Activated CD8-positive, alpha-beta memory T cell treated with anti-CD3 and anti-CD28 coated beads, Interleukin-2, amount 50 U/mL, for 4 hours (primary cell): ENCODE measurements at places on chromosomes 12 and 14.

DNA sequence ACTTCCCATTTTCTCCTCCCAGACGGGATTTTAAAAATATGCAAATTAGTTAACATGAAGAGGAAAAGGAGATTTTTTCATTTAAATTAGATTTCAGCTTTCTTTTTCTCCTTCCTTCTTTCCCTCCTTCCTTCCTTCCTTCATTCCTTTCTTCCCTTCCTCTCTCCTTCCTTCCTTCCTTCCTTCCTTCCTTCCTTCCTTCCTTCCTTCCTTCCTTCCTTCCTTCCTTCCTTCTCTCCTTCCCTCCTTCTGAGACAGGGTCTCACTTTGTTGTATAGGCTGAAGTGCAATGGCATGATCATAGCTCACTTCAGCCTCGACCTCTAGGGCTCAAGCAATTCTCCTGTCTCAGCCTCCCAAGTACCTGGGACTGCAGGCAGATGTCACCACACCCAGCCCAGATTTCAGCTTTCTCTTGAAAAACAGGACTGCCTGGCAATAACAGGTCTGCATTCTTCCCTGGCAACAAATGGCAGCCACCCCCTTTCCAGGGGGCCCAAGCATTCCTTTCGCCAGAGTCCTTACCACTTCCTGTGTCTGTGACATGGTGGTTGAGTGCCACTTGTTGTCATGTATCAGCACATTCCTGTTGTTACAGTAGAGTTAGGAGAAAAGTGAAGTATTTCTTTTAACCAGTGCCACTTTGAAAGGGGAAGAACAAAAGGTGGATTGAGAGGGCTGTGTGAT lies 119.1 kb downstream of the PTPN11 start:
- DNase-seq: no peak

DNA sequence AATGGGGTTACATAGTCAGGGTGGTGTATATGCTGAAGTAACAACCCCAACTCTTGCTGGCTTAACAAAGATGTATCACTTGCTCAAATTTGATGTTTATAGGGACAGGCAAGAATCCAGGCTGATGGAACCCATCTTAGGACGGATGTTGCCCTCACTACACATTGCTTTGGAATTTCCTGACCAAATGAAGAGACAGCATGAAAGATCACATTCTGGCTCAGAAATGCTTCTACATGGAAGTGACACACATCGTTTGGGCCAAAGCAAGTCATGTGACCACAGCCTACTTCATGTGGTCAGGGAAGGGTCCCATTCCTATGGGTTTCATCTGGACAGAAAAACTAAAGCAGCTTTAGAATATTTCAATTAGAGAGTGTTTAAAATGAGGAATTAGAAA lies 345.8 kb downstream of the TMEM132D start:
- no peak for DNase-seq

DNA sequence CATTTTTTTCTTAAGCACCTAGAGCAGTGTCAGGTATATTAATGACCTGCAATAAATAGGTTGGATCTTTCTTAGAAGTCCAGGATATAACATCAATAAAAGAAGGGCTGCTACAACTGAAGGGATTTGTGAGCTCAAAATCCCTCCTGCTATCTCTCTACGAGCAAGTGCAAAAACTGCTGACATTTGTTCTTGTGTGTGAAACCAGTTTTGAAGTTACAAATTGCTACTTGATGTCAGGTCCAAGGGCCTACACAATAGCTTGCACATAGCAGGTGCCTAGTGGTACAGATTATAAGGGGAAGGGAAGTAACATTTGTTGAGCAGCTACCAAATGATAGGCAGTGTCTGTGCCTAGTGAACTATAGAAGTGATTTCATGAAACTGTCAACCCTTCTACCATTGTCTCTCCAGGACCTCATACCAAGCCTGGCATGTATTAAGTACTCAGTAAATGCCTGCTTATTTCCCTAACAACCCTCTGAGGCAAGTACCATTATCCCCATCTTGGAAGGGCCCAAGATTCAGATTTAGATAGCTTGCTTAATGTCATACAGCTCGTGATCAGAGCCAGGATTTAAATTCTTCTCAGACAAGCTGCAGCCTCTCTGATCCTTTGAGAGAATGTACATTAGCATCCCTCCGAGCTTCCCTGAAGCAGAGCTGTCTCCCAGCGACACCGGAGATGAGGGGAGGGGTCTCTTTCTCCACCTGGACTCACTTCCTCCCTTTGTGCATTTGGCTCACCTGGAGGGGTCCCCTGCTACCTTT lies 300.3 kb downstream of the ZFP36L1 start:
- no peak for DNase-seq

DNA sequence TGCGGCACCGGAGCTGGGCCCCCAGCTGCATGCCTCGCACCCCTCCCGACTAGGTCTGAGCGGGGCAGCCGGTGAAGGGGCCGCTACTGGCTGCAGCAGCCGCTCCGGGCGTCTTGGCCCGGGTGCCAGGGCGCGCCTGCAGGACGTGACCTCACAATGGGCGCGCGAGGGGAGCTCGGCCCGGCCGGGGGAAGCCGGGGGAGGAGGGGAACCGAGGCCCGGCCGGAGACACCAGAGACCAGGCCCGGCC lies 353 bp downstream of the BAG5 start:
- no peak for DNase-seq

- no peak for DNase-seq
Observed at GRCh38 chr12:105892362-105892910, 246.3 kb downstream of the NUAK1 start.

GRCh38 chr12:59010941-59011340 lies 90.6 kb upstream of the LRIG3 start:
- DNase-seq: no peak

- DNase-seq: no peak
Observed at GRCh38 chr12:85610194-85610593, 226.0 kb downstream of the RASSF9 start.

- no peak for DNase-seq
Observed at GRCh38 chr12:118052324-118053070, 8.5 kb downstream of the WSB2 start.

GRCh38 chr14:103886304-103887169 lies 39.2 kb upstream of the PPP1R13B start:
- DNase-seq: no peak

GRCh38 chr12:68345763-68346162 lies 13.6 kb upstream of the MDM1 start:
- DNase-seq: no peak

DNA sequence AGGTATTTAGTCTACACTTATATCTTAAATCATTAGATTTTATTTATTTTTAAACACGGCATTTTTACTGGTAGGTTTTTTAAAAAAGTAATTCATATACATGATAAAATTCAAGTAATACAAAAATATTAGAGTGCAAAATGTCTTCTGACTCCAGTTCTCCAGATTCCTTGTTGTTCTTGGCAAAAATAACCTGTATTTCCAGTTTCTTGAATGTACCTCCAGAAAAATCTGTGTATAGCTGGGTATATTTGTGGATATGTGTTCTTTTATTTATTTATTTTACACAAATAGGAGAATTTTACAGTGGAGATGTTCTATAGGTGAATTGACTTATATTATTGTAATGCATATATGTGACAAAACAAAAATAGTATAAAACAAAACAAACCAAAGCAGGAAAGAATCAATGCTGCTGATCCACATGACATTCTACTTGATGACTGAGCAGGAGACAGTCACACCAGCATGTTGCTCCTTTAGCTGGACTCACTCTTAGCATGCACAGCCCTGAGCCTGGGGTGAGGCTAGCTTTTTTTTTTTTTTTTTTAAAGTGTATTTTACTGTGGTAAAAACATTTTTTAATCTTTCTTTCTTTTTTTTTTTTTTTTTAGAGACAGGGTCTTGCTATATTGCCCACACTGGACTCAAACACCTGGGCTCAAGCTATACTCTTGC lies 42.2 kb upstream of the SLC38A2 start:
- DNase-seq: no peak

DNA sequence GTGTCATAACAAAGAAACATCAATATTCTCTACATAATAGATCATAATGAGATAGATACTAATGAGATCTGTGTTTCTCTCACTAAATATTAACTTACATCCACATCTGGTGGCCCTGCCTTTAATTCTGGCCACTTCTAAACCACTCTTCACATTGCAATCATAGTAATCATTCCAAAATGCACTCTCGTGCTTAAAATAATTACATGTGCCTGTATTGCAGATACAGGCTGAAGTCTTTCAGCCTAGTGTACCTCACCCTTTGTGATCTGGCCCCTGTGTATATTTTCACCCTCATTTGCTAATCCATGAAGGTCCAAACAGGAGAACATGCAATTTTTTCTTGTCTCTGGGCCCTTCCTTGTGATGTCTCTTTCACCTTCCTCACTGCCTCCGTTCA lies 108.0 kb downstream of the LIN7A start:
- no peak for DNase-seq

DNA sequence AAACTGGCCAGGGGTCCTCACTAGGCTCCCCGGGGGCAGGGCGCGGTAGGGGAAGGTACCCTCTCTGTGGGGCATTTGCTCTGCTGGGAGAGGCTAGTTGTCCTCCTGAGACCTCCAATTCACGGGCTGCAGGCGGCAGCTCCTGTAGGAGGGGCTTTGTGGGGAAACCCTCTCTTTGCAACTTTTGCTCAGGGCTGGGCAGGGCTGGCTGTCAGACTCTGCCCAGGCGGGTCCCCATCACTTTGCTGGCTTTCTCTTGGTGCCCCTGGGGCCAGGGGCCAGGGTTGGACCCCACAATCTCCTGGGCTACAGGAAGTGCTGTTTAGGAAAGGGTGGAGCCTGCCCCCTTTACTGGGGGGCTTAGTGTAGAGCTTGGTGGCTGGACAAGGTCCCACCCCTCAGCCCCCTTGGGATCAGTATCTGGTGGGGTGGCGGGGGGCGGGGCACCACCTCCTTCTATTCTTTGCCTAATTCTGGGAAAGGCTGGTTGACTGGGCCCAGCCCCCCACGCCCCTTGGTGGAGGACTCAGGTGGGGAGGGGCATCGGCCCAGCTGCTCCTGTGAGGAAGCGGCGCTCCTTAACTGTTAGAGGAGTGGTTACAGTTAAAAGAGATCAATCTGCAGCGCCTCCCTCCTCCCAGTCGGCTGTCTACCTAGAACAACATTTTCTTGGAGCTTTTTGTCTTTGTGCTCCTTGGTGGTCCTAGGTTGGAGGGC lies 918.7 kb downstream of the AACS start:
- no peak for DNase-seq

GRCh38 chr12:93223440-93224426 lies 154.0 kb upstream of the NUDT4 start:
- no peak for DNase-seq

- DNase-seq: no peak
Observed at GRCh38 chr12:92701441-92701840, 1.3 kb upstream of the PLEKHG7 start.

GRCh38 chr12:62834971-62835547 lies 99.9 kb downstream of the PPM1H start:
- DNase-seq: no peak

- DNase-seq: no peak
Observed at GRCh38 chr14:96574633-96575632, 72.8 kb downstream of the PAPOLA start.

DNA sequence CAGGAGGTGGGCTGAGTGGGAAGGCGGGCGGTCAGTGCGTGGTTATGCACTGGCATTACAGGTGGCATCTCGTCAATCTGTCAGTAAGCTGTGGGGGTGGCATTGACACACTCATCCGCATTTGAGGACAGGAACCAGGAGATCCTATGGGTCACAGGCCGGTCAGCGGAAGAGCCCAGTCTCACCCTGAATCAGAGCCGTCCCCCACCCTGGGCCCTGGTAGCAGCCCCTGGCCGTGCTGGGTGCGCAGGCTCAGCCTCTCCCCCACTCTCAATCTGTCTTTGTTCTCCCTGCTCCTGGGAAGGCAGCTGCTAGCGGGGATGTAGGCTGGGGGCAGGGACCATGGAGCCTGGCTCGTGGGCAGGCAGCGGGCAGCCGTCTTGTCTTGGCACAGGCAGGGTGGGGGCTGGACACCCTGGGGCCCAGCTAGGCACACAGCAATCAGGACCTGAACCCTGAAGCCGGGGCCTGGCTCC lies 5.1 kb downstream of the INF2 start:
- DNase-seq: no peak

DNA sequence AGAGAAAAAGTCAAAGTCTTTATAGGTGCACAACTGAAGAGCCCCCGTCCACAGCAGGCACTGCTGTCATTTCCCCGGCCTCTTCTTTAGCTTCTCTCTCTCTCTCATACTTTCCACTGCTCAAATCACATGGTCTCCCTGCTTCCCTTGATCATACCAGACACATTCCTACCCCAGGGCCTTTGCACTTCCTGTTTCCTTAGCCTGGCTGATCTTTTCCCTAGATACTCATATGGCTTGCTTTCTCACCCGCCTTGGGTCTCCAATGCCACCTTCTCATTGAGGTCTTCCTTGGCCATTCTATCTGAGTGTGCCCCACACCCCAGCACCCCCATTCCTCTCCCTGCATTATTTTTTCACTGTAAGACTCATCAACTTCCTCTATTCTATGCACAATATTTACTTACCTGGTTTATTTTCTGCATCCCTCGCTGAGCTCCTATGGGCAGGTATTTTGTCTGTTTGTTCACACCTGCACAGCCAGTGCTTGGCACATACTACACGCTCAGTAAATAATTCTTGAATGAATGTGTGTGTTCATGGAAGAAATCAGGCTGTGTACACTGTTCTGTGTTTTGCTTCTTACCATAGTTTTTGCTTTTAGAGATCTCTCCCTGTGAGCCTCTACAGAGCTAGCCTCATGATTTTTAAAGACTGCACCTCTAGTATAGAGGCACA lies 31.9 kb downstream of the SERPINA1 start:
- DNase-seq: no peak

- no peak for DNase-seq
Observed at GRCh38 chr12:107014055-107014454, 27.1 kb upstream of the MTERF2 start.

- no peak for DNase-seq
Observed at GRCh38 chr12:42625611-42626010, 36.1 kb upstream of the PRICKLE1 start.

DNA sequence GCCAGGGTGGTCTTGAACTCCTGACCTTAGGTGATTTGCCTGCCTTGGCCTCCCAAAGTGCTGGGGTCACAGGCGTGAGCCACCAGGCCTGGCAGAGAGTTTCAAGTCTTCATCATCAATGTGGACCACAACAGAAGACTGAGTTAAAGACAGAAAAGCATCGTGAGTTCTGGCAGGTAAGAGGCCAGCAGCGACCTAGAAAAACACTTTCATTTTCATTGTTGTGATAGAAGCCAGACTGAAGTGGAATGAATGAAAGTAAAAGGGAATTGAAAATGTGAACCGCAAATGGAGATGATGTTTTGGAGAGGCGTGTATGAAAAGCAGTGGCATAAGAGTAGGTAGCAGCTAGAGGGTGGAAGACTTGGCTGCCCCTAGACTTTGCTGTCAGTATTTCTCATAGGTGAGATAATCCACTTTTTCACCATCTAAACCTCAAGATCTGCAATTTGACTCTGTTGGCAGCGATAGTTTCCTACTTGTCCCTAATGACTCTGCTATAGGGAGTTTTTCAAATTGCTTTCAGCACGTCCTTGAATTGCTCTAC lies 47.1 kb upstream of the PLEKHA5 start:
- no peak for DNase-seq
